Thymus (tissue), 14 donors: ENCODE measurements at places on chromosomes 7 and 10.

DNA sequence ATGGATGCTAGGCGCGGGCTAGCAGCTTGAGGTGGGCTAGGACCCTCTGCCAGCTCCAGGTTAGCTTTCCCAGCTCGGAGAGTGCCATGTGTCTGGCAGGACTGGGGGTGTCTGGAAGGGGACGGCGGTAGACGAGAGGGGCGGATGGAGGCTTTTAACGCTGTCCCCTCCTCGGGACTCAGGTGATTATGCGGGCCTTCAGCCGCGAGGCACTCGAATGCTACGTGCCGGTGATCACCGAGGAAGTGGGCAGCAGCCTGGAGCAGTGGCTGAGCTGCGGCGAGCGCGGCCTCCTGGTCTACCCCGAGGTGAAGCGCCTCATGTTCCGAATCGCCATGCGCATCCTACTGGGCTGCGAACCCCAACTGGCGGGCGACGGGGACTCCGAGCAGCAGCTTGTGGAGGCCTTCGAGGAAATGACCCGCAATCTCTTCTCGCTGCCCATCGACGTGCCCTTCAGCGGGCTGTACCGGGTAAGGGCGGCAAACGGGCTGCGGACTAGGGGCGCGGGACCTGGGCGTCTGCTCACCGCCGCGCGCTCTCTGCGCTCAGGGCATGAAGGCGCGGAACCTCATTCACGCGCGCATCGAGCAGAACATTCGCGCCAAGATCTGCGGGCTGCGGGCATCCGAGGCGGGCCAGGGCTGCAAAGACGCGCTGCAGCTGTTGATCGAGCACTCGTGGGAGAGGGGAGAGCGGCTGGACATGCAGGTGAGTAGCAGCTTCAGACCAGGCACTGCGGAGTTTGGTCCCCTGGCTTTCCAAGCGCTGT lies 1.1 kb downstream of the CYP26A1 start:
- DNase-seq = no peak

DNA sequence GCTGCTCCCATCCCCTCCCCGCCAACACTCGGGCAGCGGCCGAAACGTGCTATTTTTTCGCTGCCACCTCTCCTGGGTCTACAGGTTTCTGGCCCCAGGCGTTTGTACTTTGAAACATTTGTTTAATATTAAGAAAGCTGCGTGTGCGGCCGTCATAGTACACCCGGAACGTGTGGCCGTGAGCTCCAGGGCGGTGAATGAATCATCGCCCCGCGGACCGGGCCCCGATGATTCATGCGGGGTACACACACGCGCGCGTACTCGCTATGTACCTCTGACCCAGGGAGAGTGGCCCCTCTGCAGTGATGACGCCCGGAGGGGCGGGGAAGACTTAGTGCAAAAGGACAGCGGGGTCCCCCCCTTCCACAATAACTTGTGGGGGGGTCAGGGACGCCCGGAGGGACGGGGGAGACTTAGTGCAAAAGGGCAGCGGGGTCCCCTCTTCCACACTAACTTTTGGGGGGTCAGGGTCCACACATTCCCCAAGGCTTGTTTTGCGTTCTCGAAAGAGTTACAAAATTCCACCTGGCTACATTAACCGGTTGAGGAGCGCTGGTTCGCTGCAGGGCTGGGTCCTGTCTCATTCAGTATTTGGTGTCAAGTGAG lies 56.5 kb upstream of the PCGF5 start:
- DNase-seq = no peak

DNA sequence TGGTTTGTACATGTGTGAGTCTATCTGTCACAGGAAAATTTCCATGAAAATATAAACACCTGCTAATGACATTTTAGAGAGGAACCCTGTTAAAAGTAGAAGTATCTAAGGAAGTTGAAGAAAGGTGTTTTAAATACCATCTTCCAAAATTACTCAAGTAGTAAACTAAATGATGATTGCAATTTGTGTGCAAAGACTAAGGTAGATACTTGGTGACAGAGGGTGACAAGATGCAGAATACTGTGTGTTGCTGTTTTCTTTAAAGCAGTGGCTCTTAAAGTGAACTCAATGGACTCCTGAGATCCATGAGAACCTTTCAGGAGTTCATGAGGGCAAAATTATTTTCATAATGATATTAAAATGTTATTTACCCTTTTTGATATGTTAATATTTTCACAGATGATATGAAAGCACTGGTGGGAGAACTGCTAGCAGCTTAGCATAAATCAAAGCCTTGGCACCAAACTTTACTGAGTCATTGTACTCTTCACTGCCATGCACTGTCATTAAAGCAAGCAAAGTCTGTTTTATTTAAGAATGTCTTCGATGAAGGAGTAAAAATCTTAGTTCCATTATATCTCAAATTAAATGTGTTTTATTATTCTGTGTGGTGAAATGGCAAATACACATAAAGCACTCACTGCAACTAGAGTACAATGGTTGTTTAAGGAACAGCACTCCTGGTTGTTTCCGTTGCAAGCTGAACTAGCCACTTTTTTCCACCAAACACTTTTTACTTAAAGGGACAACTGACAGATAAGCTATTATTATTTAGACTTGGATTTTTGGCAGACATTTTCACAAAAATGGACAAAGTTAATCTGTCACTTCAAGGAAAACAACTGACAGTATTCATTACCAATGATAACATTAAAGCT lies 133.7 kb downstream of the LRRN3 start:
- DNase-seq = no peak

- no peak for DNase-seq
These were observed 83.2 kb upstream of the CAPZA2 start for GRCh38 chr7:116779216-116779615.

GRCh38 chr7:44348851-44349781 lies 23.7 kb upstream of the CAMK2B start:
- no peak for DNase-seq

DNA sequence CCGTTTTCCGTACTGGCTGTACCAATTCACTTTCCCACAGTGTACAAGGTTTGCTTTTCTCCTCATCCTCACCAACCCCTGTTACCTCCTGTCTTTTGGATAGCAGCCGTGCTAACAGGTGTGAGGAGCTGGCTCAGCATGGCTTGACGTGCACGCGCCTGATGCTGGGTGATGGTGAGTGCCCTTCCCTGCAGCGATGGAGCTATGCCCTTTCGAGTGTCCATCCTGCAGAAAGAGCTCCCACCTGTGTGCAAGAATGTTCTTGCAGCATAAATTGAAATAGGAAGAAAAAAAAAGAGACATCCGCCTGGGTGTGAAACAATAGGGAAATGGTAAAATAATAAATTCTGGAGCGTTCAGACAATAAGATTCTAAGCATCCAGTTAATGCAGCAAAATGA lies 9.5 kb upstream of the UBE3C start:
- DNase-seq = no peak

DNA sequence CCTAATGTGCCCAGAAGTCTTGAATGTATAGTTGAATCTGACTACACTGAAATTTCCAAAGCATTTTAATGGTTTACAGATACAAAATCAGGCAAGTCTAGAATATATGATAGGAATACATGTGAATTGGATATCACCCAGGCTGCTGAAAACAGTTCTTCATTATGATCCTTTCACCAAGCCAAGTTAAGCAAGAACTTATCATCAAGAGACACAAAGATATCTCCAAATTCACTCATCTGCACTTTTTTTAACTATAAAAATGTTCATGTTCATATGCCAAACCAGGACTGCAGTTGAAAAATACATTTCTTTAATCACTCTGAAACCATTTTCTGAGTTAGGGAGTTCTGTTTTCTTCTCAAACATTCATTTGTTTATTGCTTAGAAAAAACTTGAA lies 412.6 kb upstream of the C7orf33 start:
- no peak for DNase-seq

DNA sequence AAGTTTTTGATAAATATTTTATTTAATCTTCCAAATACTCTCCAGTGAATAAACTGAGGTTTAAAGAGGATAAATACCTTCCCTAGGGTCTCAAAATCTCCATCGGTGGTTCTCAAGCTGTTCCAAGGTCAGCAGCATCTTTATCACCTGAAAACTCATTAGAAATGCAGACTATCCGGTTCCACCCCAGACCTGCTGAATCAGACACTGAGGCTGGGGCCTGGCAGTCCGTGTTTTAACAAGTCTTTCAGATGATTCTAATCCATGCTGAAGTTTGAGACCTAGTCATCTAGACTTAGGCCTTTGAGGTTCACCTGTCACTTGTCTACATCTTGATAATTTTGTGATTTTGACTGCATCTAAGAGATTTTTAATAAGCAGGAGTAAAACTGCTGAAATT lies 37.5 kb downstream of the PLEKHA8 start:
- no peak for DNase-seq

- no peak for DNase-seq
These were observed 9.8 kb upstream of the PARD3 start for GRCh38 chr10:34824870-34825269.

DNA sequence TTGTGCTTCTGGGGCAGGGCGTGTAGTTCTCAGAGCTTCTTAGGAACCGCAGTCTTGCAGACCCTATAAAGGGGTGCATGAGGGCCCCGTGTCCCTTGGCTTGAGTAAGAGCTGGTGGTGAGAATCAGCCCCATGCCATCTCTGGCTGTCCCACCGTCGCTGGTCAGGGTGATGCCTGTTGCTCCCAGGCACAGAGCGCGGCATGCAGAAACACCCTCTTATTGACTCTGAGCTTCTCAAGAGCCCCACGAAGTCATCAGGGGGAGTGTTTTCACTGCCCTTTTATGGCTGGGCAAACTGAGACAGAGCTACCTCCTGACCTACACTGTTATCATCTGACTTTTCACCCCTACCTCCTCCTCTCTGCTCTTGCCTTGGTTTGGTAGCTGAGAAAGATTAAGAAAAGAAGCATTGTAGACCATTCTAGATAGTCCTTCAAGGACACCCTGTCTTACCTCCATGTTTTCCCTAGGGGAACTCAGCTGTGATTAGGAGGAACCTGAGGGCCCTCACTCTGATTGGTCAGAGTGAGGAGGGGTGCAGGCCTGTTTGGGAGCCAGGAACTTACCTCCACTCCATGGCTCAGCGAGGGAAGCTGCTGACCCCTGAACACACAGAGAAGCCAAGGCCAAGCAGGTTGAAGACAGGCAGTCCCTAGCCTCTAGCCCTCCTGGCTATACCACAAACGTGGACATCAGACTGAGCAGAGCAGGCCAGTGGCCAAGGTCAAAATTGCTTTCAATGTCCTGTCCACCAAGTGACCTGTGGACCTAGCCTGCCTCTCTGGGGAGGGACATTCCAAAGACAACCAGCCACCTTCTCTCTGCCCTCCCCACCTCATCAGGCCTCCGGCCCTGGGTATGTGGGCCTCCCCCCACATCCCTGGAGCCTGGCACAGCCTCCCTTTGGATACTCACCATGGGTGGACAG lies 17.6 kb downstream of the UNC5B start:
- DNase-seq = no peak

DNA sequence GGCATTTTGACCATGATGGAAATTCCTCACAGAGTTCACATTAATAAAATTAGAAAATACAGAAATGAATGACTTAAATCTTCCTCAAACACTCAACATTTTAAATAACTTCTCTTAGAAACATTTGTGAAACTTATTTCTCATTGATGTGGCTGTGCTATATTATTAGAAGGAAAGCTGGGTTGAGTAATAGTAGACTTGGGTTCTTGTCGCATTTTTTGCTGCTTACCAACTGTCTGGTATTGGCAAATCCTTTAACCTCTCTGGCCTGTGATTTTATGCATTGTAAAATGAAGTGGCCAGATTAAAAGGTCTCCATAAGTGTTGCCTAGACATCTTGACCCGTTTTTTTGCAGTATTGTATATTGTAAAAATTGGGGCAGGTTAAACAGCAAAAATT lies 66.5 kb downstream of the VPS50 start:
- DNase-seq = no peak

GRCh38 chr7:77476871-77477270 lies 60.2 kb upstream of the PTPN12 start:
- DNase-seq = no peak

DNA sequence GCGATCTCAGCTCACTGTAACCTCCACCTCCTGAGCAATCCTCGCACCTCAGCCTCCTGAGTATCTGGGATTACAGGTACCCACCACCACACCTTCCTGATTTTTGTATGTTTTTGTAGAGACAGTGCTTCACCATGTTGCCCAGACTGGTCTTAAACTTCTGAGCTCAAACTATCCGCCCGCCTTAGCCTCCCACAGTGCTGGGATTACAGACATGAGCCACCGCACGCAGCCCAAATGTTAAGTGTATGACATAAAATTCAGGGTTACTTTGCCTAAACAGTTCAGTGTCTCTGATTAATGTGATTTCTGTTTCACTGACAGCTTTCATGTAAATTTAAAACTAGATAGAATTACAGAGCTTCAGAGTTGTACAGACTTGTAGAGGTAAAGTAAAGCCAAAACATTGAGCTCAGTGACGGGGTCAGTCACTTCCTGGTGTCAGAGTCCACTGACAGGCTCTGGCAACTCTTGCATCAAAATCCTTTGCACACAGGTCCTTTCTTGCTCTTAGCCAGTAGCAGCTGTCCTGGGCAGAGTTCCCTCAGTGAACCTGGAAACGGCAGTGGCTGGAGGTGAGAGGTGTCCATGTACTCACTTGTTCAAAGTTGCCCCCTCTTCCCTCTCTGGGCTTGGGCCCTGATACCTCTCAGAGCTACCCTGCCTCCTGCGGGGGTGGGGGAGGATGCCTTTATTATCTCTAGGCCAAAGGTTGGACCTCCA lies 33.7 kb downstream of the MGMT start:
- no peak for DNase-seq

DNA sequence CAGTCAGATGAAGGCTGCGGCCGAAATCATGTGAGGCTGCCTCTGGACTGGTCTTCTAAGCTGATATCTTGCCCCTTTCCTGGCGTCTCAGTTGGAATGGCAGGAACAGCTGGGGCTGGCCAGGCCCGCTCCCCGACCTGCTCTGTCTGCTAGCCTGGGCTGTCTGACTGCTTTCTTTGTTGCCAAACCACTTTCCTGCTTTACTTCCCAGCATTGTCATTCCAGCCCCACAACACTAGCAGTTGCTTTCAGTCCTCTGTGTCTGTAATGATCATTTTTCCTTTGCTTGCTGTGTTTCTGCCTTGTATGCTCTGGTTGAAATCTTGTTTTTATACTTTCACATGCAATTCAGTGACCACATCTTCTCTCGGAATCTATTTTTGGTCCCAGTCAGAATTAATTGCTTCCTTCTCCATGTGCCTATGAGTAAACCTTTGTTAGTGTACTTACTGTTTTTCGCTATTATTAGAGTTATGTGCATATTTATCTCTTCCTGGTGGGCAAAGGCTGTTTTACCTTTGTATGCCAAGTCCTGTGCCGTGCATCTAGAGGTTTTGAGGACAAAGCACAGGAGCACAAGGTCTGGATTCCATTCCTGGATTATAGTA lies 21.6 kb downstream of the PRPF18 start:
- no peak for DNase-seq

GRCh38 chr7:50497968-50498367 lies 47.8 kb upstream of the FIGNL1 start:
- DNase-seq = no peak

- no peak for DNase-seq
These were observed 44.0 kb upstream of the GRID1 start for GRCh38 chr10:86410542-86411124.

GRCh38 chr10:57657164-57657765 lies 610.4 kb downstream of the IPMK start:
- DNase-seq = peak; percentile 5

- no peak for DNase-seq
These were observed 65.6 kb downstream of the CDH23 start for GRCh38 chr10:71462062-71462935.

GRCh38 chr10:101485681-101486554 lies 102.1 kb downstream of the POLL start:
- no peak for DNase-seq

GRCh38 chr10:125201108-125201524 lies 40.8 kb upstream of the CTBP2 start:
- DNase-seq = no peak
